ENCODE measurements at places on chromosomes 7 and 10.

- DNase-seq, result no peak
Observed at GRCh38 chr7:22090107-22090506, 144.4 kb upstream of the CDCA7L start.

- no peak for DNase-seq
Observed at GRCh38 chr10:58300676-58301075, 31.7 kb downstream of the CISD1 start.

- DNase-seq, result no peak
Observed at GRCh38 chr7:114084472-114085312, 165.9 kb upstream of the PPP1R3A start.

GRCh38 chr7:126718419-126718818 lies 534.3 kb downstream of the GRM8 start:
- no peak for DNase-seq

DNA sequence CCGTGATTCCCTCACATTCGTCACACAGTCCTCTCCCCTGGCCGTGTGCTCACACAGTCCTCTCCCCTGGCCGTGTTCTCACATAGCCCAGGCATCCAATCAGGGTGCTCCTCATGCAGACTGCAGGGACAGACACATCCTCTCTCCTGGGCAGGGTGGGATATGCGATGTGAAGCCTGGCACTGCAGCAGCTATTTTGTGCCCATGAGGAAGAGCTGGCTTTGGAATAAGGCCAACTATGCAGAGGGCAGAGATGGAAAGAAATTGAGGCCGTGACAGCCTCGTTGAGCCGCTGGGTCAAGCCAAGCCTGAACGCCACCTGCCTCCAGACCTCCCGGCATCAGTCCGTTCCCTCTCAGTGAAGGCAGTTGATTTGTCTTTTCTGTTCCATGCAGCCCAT lies 35.8 kb downstream of the FOXL3 start:
- DNase-seq, result no peak

DNA sequence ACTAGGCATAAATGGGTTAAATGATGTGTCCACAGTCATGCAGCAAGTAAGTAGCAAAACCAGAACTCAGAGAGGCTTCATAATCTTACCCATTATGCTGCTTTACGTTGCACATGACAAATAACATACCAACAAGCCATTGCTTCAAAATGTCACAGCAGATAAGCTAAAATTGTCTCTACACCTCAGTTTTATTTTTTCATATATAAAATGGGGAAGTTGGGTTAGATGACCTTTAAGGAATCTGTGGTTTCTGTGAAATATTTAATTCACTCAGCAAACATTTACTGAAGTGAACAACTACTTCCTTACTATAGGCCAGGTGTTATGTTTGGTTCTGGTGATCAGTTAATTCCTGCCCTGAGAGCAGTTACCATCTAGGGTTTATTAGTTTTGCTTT lies 2.2 kb upstream of the ASCC1 start:
- no peak for DNase-seq

DNA sequence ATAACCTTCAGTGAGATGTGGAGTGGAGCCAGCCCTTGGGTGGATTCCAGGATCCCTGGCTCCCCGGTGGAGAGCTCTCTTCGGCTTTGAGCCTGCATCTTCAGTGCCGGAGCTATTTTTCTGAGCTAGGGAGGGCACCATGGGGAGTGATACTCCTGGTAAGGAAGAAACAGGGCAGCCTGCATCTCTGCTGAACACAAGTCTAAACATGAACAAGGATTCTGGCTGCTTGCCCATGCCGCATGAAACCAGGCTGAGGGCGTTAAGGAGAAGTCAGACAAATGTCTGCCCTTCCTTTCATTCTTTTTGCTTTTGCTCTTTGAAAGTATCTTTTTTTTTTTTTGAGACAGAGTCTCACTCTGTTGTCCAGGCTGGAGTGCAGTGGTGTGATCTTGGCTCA lies 60.4 kb downstream of the EVX1 start:
- DNase-seq, result no peak

GRCh38 chr10:28365840-28366239 lies 63.0 kb upstream of the MPP7 start:
- no peak for DNase-seq

- no peak for DNase-seq
Observed at GRCh38 chr10:1373287-1373686, 317.1 kb downstream of the WDR37 start.

DNA sequence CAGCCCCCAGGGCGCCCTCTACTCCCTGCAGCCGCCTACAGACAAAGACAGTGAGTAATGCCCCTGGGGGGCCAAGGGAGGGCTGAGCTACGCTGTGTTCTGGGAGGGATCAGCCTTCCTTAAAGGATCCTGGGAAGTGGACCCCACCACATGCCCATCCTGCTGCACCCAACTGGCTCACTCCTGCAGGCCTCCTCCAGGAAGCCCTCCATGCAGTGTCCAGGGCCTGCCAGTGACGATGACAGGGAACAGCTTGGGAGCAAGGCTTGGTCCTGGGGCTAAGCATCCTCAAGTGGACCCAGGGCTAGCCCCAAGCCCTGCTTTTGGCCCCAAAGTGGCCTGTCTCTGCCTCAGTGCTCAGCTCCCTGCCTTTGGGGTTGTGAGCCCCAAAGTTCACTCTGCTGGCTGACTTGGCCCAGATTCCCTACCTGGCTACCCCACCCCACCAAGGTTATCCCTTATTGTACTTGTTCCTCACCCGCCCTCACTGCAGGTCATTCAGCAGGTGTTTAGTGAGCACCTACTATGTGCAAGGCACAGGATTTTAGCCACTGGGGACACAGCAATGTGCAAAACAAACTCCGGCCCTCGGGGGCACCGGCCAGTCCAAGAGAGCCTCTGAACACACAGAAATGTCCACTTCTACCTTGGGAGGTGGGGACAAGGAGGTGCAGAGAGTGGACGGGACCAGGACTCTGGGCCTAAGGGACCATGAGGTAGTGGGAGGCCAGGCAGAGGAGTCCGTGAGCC lies 83.5 kb downstream of the MYL10 start:
- DNase-seq, result no peak

DNA sequence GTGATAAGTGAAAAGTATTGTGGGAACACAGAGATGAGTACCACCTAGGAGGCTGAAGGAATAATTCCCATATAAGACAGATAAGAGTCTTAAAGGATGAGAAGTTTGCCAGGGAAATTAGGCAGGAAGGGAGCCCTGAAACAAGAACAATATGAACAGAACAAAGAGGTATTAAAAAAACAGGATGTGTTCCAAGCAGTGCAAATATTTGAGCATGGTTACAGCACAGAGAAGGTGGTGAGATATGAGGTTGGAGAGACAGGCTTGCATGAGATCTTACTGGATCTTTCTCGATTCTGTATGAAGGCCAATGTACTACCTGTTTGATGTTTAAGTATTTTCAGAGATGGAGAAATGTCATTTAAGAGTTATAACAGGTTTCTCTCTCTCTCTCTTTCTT lies 20.3 kb downstream of the TAC1 start:
- DNase-seq, result no peak

- DNase-seq, result no peak
Observed at GRCh38 chr7:138746073-138746472, 44.9 kb upstream of the SVOPL start.

DNA sequence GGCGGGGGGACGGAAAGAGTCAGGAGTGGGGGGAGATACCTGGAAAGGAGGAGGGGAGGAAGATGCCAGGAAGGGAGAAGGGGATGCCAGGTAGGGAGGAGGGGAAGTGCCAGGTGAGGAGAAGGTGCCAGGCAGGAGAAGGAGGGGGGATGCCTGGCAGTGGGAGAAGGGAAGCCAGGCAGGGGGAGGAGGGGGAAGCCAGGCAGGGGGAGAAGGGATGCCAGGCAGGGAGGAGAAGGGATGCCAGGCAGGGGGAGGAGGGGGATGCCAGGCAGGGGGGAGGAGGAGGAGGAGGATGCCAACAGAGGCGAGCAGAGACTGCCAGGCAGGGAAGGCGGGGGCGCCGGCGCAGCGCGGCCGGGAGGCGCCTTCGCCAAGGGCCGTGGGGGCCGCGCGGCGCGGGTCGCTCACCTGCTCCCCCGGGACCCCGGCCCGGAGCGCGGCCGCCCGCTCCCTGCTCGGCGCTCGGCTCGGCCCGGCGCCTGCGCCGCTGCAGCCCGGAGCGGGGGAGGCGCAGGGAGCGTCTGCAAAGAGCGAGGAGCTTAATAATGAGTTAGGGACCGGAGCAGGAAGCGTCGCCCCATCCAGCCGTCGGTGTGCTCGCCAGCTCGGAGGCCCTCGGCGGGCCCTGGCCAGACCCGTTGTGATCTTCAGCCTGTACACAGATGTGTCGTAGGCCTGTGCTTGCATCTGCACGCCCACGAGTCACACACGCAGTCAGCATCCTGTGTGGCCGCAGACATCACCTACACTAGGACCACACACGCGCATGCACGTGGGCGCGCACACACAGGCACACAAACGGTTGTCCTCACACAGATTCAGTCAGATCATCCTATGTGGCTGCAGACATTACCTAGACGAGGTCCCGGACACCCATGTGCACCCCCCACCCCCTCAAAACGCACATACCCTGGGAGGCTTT lies 28.4 kb upstream of the SMARCD3 start:
- peak; percentile 59 for DNase-seq

DNA sequence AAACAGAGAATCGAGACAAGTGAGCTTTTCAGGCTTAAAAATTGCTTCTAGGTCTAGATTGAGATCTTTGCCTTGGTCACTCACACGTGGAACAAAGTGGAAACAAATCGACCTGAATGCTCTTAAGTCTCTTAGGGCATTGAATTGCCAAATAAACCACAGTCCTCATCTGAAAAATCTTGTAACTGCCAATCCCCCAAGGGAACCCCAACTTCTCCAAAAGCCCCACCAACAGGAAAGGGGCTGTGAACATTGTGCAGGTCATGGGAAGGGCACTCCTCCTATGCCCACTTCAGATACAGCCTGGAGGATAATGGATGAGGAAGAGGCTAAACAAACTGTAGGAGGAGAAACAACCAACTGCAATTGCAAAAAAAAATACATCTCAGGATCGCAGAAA lies 91.3 kb downstream of the DGKI start:
- no peak for DNase-seq

- DNase-seq, result no peak
Observed at GRCh38 chr10:119478111-119478802, 64.3 kb downstream of the RGS10 start.

- DNase-seq, result no peak
Observed at GRCh38 chr7:158979023-158979529, 122.7 kb downstream of the DYNC2I1 start.

DNA sequence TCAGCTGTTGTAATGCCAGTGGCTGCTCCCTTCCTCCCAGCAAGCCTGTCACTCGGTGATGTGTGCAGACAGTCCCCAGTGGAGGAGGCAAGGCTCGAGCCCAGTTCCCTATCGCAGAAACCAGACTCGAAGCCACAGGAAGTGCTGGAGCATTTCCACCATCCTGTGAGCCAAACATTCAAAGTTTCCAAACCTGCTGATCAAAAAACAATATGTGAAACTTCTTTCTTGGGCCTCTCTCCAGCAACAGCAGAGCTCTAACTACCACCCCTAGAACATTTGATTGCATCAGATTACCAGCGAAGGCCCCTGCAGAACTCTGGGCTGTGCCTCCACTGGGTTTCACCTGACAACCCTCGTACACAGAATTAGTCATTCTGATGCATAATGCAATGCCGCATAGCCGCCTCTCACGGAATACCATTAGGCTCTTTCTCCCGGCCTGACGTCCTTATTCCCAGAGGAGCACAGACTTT lies 94.0 kb downstream of the ELMO1 start:
- DNase-seq, result peak; percentile 69

GRCh38 chr10:29285624-29286051 lies 3.2 kb upstream of the LYZL1 start:
- DNase-seq, result no peak

- no peak for DNase-seq
Observed at GRCh38 chr10:43125274-43125845, 12.9 kb upstream of the CSGALNACT2 start.

DNA sequence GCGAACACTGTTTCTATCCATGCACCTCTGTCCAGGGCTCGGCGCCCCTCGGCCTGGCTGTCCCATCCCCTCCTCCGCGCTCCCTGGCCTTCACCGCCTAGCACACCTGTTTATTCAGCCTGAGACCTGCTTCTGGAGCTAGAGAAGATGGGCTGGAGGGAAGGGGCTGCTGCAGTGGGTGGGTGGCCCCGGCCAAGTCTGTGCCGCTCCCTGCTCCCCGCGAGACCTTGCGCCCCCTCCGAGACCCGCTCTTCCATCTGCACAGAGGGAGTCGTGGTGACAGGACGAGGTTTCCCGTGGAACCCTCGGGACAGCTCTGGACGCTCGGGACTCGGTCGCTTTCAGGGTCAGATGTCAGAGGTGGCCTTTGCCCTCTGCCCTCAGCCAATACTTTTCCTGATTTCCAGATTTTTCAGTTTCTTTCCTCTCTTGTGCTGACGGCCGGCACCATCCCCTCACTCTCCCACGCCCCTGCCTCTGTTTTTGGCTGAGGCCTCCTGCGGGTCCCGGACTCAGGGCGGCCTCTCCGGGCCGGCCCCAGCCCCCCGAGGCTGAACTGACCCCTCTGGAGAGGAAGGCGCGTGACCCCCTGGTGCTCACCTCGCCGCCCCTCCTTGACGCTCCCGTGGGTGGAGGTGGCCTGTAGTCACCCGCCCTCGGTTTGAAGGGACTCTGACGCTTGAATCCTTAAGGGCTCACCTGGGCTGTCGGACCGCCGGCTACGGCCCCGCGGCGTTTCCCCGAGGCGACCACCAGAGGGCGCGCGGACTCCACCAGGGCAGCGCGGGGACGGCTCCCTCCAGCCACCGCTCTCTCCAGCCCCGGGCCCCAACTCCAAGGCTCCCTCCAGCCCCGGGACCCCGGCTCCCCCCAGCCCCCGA lies 15.6 kb downstream of the SHH start:
- peak; percentile 57 for DNase-seq

GRCh38 chr7:139509535-139509934 lies 13.9 kb upstream of the CLEC2L start:
- no peak for DNase-seq

GRCh38 chr10:58267713-58268453 lies at the start of gene IPMK:
TSS of gene IPMK (minus strand) at chr10:58267894. CDS start at chr10:58267611, 283 bp downstream.
- peak; percentile 84 for DNase-seq

DNA sequence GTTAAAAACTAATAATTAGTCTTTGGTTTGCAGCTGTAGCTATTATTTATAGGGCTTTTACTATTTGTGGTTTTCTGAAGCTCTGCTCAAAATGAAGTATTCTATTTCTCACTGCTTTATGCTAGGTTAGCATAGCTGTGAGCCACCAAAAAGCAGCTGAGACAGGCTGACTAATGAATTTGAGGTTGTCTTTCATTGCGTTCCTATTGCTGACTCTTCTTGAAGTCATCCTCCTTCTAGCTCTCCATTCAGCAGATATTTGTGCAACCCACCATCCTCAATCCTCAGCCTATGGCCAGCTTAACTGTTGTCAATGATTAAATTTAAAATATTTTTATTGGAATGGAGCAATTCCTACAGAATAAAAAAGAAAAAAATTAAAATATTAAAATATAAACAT lies 2.1 kb upstream of the RALA start:
- DNase-seq, result no peak

- DNase-seq, result no peak
Observed at GRCh38 chr10:102545997-102546396, 42.2 kb downstream of the SUFU start.

- DNase-seq, result no peak
Observed at GRCh38 chr7:75756991-75757676, 14.9 kb downstream of the CCL26 start.

DNA sequence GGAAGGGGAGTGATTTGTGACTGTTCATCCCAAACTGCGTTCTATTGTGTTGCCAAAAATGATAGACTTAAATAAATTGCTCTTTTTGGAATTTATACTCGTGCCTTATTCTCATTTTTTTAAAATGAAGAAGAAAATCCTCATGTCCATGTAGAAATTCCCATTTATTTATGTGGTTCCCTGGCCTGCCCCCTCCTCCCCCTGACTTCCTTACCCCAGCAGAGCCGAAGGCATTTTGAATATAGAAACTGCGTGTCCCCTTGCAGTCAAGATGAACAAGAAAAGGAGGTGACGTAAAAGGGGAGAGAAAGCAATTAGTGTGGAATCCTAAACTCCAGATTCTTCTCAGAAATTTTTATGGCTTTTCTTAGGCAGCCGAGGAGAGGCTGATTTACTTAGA lies 126.1 kb downstream of the FAM204A start:
- DNase-seq, result no peak

Data from stimulated activated CD4-positive, alpha-beta T cell treated with anti-CD3 and anti-CD28 coated beads, TNF-alpha, amount 100 ng/mL, for 24 hours (primary cell).